ENCODE measurements at places on chromosomes 4 and X.

DNA sequence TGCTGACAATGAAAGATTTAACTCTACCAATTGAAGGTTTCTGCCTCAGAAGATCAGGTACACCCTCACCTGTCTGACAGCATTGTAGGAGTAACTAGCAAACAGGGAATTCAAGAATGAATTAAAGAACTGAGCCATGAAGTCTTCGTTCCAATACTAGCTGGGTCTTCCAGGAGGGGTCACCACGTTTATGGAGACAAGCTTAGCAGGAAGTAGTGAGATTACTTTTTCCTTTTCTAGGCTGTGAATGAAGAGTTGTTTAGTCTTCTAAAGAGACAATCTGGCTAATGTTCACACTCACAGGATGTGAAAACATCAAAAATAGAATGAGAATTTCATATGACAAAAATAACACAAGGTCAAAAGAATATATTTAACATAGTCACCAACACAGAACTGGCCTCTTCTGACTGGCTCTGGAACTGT is 54.9 kb downstream of the REELD1 start:
- DNase-seq = no peak

DNA sequence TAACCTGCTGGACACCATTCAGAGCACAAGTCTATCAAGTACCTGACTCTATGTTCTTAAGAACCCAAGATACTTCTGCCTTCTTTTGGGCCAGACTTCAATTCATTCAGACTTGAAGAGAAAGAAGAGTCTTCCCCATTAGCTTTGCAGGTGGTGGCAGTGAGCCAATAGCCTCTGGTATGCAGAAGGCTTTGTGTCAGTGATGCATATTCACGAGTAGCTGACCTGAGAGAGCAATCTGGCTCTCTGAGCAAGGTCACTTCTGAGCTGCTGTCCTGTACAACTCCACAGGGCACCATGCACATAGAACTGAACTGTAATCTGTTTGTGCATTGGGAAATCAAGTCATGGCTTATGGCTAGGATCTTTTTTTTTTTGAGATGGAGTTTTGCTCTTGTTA is 39.9 kb upstream of the SPINK2 start:
- DNase-seq = no peak

DNA sequence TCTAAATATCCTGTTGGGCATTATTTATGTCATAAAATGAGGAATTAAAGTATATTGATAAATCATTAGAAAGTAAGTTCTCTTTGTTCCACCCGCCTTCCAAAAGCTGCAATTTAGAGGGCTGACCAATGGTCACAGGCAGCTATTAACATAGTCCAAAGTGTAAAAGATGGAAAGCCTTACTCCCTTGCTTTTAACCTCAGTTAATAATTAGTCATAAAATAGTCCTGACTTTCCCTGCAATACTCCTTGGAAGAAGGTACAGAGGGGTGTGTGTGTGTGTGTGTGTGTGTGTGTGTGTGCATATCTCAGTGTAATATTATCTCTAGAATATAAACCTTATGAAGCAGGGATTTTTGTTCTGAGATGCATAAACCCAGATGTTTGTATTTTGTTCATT is 275.4 kb downstream of the FAT4 start:
- no peak for DNase-seq

DNA sequence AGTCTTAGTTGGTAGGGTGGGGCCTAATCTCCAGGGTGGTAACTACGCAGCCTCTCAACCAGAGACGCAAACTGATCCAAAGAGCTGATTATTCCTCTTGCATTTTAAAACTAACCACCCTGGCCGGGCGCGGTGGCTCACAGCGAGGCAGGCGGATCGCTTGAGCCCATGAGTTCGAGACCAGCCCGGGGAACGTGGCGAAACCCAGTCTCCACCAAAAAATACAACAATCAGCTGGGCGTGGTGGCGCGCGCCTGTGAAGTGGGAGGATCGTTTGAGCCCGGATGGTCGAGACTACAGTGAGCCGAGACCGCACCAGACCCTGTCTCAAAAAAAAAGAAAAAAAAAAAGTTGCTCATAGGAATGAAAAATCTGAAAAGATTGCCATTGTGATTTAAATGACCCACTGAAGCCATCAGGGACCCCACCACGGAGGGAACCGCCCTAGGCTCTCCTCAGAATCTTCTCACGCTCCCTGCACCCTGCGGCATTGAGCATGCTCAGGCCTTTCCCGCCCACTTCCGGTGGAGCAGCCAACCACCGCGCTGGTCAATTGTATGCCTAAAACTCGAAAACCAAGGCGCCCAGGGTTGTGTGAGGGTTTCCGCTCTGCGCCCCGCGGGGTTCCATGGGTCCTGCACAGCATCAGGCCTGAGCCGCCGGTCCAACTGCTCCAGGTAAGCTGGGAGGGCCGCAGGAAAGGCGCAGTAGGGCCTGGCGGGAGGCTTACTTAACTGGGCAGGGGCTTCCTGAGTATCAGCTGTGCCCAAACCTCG is at the start of gene TRIM60:
Gene TRIM60, plus strand, starts transcription at position 564 of the 776 bp plus-strand sequence. CDS start 8,074 bp downstream, outside the sequence.
- no peak for DNase-seq

DNA sequence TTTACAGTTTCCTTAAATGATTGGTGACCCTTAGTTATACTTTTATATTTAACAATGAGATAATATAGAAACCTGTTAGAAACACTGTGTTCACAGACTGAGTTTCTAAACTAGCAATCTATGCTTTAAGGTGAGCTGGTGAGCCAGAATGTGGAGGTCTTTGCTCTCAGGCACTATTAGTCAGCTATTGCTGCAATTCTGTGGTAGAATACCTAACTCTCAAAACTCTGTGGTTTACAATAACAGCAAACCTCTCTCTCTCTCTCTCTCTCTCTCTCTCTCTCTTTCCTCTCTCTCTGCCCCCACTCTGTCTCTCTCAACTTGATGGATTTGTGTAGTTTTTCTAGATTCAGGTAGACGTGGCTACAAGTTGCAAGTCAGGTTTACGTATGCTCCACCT is 17.6 kb upstream of the LCORL start:
- DNase-seq = no peak

DNA sequence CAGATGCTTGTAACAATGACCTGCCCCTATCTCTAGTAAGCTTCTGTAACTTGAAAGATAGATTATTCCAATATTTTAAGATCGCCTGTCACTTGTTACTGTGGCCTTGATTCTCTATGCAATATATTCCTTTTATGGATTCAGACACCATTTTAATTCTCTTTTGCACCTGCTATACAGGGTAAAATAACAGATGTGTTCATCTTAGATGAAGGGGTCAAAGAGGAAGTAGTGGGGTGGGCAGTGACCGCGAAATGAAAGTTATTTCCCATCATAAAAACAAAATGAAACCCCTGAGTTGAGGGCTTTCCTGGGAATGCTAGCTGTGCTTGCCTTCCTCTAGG is 175.9 kb downstream of the TSPAN5 start:
- DNase-seq = no peak

DNA sequence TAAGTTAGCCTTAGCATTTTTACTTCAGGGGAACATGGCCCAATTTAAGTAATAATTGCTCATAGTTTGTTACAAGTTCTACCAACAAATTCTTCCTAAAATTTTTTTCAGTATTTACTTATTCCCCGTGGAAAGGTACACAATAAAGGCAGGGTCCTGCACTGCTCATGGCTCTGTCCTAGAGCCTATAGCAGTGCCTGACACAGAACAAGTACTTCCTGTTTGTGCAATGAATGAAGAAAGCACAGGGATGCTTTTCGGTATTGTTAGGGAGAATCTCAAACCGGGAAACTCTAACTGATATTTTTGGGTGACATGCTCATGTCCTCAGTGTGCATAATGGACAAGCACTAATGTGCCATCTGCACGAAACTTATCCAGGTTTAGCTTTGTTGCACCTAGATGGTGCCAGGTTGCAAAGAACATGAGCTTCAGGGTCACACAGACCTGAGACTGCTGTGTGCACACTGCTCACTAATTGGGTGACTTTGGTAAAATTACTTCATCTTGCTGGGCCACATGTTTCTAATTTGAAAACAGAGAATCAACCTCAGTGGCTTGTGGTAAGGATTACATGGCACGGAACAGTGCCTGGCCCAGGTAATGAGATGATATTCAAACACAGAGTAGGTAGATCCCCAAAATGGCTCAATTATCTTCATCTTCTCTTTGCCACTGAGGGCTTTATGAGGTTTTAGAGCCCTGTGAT is 175.8 kb upstream of the NPY2R start:
- DNase-seq = no peak

DNA sequence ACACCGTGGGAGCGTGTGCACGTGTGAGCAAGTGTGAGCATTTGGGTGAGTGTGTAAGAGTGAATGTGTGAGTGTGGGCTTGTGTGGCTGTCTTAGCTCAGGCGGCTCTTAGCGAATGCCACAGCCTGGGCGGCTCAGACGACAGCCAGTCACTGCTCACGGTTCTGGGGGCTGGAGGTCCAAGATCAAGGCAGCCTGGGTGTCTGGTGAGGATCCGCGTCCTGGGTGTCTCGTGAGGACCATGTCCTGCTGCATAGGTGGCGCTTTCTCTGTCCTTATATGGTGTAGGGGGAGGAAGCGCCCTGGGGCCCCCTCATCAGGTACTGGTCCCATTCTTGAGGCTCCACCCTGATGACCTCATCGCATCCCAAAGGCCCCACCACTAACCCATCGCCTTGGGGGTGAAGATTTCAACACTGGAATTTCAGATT is 4.5 kb downstream of the DOK7 start:
- no peak for DNase-seq
